ENCODE measurements at places on chromosomes 7 and 10.

- DNase-seq: no peak
Measured at GRCh38 chr10:124698545-124699469, 45.4 kb downstream of the FAM53B start.

DNA sequence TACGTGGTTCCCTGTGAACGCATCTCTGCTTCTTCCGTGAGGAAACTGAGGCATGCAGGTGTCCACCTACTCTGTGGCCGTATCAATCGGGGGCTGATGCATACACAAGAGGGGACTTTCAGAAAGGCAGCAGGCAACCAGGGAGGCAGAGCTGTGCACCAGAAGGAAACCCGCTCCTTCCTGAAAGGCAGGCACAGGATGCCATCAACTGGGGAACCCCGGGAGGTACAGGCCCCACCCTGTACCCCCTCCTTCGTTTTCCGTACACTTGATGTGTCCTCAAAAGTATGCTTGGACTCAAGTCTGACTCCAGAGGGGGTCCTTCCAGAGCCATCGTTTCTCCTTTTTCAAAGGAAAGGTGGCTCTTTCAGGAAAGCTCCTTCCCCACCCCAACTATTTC, 59.5 kb downstream of the ASB13 start:
- DNase-seq: no peak

GRCh38 chr10:93911866-93912265, 18.1 kb downstream of the SLC35G1 start:
- DNase-seq: no peak

DNA sequence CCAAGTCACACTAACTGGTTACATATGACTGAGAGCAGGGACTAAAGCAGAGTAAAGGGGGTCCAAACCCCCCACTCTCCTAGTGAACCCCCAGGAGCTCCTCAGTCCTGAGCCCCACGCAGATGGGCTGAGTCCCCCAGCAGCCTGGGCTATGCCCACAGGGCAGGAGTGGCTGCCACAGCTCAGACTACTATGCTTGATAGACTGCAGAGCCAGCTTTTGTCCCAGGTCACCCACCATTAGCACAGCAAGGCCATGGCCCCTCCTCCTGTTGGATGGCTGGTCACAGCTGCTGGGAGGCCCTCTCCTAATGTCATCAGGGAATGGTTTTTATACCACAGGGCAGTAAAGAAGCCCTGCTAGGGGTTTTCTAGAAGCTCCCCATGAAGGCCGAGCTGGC, 46.3 kb upstream of the FGFR2 start:
- no peak for DNase-seq

DNA sequence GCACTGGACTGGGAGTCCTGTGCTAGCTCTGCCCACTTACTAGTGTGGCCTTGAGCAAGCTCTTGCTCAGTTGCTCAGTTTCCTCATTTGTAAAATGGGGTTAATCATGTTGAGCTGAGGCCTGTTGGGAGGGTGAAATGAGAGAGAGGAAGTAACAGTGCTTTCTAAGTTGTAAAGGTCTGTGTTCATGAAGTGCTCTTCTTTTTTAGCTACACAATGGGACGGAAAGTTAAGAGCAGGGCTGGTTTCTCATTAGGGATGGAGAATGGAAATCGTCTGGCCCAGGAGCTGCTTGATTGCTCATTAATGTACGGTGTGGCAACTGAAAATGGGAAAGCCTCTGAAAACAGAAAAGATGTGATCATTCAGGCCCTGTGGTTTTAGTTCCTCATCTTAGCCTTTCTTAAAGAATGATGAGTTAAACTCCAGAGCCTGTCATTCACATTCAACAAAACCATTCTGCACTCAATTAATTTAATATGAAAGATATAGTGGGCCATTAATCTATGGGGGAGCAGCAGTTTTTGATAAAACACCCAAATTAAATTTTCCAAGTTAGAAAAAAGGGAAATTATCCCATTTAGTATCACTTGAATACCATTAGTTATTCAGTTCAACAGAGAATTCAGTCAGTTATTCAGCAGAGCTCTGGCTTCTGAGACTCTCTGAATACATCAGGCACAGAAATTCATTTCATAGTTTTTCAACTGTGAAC, 60.5 kb downstream of the SH2D4B start:
- no peak for DNase-seq

DNA sequence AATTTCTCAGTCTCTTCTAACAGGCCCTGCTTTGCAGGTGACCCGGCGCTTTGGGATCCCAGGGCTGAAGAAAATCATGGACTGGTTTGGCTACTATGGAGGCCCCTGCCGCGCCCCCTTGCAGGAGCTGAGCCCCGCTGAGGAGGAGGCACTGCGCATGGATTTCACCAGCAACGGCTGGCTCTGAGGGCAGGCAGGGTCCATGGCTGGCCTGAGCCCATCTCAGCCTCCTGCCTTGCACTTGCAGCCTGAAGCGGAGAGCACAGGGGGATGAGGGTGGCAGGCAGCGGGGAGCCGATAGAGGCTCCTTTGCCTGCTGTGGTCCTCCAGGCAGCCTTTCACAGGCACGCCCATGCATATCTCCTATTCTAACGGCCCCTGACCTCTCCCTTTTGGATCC, 21.8 kb downstream of the MORN4 start:
- DNase-seq: no peak

DNA sequence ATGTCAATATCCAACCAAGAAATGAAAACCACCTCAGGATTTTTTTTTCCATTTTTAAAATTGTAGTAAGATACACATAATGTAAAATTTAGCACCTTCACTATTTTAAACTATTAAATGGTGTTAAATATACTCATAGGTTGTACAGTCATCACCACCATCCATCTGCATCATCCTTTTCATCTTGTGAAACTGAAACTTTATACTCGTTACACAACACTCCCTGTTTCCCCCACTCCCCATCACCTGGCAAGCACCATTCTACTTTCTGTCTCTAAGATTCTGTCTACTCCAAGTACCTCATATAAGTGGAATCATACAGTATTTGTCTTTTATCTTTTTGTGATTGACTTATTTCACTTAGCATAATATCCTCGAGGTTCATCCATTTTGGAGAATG, 335.2 kb upstream of the NPSR1 start:
- no peak for DNase-seq

- peak; percentile 72 for DNase-seq
Measured at GRCh38 chr10:128713874-128714570, 587.8 kb upstream of the MKI67 start.

All from fibroblast of skin of right quadriceps (primary cell).